Activated CD8-positive, alpha-beta memory T cell treated with anti-CD3 and anti-CD28 coated beads for 48 hours (primary cell): ENCODE measurements at places on chromosomes 7 and 10.

DNA sequence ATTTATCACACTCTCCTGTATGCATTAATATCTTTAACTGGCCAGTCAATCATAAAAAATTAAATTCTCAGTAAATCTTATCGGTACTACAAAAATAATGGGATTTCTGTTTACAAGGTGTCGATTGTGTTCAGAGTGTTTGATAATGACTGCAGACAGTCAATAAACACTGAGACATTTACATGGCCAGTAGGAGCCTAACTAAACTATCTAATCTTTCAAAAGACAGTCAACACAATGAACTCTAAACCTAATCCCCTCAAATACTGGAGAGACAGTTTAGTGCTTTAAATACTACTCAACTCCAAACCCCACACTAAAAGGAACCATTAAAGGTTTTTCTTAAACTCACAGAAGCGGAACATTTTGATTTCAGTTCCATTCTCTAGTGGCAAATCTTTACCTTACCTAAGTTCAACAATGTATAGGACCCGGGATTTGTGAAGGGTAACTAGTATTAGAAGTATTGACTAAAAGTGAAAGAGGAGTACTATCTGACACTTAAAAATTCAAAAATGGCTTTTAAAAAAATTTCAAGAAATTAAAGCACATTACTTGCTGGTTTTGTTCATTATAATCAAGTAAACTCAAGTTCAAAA lies 37.3 kb upstream of the EXOC6 start:
- no peak for DNase-seq

- no peak for DNase-seq
Measured at GRCh38 chr7:27166531-27167505, 1.5 kb upstream of the HOXA9 start.

- DNase-seq = no peak
Measured at GRCh38 chr10:125073996-125074395, 86.4 kb downstream of the CTBP2 start.

DNA sequence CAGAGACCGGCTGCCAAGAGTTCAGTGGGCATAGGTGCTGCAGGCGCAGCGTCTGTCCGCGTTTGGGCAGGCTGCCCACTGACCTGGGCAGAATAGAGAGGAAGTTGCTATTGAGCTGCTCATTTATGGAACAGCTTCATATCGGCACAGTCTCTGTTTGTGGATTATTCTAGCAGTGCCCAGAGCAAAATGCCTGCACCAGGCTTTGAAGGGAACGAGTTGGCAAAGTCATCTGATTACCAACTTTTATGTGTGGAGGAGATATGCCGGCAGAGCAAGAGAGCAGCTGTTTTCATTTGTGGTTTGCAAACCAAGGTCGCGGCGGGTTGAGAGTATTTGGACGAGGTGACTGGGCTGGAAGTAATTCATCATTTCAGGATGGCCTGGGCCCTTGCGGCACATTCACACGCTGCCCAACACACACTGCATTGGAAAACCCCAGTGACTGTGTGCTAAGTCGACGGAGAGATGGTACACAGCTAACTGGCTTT lies 228.5 kb downstream of the TCERG1L start:
- DNase-seq = no peak

DNA sequence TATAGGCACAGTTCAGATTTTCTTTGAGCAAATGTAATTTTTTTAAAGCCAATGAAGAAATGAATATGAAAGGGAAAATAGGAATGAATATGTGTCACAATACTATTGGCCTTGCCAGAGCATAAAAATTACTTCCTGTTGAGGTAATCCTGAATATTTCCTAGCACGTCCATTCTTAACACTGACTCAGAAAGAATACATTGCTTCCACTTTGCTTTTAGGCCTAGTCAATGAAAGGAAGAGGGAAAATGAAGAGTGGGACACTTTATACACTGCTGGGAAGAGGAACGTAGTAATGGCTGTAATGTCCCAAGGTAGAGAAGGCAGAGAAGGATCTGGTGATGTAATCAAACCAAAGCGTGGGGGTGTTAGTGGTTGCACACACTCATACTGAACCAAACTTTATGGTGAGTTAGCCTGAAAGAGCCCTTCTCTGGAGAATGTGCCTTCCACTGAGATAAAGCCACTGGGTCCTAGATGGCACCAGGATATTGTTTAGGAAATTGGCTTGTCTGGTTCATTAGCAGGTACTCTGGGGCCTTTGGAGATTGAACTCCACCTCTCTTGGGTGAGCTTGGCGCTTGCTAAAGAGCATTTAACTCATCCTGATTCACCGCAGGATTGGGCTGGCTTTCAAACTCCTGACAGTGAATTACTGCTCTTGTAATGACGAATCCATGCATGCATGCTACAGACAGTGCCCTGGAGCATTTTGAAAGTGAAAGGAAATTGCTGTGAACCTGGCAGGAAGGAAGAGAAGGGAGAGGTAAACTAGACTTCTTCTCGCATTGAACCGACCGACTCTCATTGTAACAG lies 254.9 kb downstream of the KIAA1217 start:
- no peak for DNase-seq

- DNase-seq = no peak
Measured at GRCh38 chr7:103679151-103680132, 233.4 kb upstream of the SLC26A5 start.

- no peak for DNase-seq
Measured at GRCh38 chr7:44736896-44737295, 11.8 kb upstream of the ZMIZ2 start.
